Activated naive CD4-positive, alpha-beta T cell treated with anti-CD3 and anti-CD28 coated beads, Interleukin-2, amount 50 U/mL, for 72 hours (primary cell): ENCODE measurements at places on chromosomes 2 and 18.

GRCh38 chr2:20288642-20289340, 61.9 kb downstream of the PUM2 start:
- no peak for DNase-seq

DNA sequence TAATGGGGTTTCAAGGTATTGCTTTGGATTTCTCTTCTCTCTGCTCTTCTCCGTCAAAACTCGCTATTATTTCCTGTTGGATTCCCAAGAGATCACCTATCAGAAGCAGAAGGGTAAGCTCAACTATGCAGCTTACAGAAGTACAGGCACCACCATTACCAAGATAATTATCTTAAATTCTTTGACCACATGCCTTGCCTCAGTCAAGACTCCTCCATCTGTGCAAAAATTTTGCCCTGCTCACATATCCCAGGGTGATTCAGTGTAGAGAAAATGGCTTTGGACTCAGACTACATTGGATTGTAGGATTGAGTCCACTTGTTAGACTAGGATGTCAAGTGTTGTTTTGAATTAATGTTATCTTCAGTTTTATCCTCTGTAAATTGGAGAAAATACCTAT, 698.7 kb downstream of the TDRD15 start:
- DNase-seq = no peak

- DNase-seq = no peak
Measured at GRCh38 chr2:218828477-218828778, 3.2 kb downstream of the PRKAG3 start.

DNA sequence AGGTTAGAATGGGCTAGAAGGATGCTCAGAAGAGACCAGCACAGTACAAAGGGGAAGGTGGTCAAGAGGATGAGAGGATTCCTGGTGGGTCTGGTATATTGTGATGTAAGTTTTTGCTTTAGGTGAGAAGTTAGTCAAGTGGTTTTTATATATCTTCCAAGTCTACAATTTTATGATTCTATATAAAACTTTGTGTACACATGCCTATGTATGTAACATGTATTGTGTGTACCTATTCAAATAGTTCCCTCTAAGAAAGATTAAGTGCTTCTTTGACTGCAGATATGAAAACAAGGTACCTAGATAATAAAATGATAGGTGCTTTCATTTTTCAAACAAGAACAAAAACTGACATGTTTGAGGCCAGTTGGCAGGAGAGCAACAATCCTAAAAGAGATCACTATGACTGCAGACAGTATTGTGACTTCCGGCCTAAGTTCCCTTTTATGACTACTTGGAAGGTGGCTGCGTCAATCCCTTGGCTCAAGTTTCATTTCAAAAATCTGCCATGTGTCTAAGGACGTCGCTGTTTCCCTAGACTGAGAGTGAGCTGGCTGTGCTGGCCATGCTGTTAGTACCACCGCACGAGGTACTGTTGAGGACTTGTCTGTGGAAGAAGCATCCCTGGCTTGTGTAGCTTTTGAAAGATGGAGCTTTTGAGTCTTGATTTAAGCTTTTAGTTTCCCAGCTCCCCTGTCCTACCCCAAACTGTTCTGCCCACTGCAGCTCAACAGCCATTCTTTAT, 123.1 kb downstream of the PRPF40A start:
- DNase-seq = no peak
